ENCODE measurements at places on chromosomes 3 and 15. TPM values are rescaled to one million over a fixed set of nuclear protein-coding genes. Genes with fewer than 3 reads are reported as not detected.

- no peak for DNase-seq
These were observed 8.7 kb downstream of the CD86 start for GRCh38 chr3:122063908-122064307.

DNA sequence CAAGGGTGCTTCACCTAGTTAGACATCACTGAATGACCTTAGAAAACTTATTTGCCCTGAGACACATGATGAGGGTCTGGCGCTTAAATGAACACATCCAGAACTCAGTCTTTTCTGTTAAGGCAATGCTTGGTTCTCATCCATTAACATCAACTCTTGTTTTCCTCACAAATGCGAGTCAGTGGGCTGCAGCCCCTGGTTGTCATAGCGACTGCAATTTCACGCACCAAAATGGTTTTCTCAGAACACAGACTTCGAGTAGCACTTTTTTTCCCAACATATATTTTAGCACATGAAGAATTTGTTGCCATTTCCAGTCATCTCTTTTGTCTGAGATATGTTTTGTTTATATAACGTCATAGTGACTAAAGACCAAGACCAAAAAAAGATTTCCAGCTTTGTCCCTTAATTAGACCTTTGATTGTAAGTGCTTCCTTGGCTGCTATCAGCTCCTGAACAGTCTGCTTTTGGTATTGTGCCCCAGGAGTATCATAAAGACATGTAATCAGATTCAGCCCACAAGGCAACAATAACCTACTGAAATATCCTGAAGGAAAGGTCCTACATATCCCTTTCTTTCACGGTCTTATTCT is 68.5 kb downstream of the GPR176 start:
- DNase-seq, result no peak

KPNA1 gene
- total RNA-seq, result 60.6 TPM

GRCh38 chr3:129063841-129064482 is 3.4 kb downstream of the GP9 start:
- no peak for DNase-seq

GRCh38 chr3:186221760-186222378 is 113.0 kb upstream of the ETV5 start:
- no peak for DNase-seq

DNA sequence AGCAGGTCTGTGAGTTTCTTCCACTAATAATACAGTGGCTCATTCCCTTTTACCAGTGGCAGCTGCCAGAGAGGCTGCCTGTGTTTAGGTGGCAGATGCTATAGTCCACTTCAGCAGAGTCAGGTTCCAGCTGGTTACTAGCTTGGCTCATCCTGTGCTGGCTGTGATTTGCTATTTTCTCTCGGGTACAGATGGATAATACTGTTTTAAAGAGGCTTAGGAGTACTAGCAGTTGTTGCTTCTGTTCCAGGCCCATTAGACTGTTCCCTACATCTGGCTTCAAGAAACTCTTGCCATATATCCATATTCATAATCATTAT is 41.0 kb downstream of the ZNF609 start:
- DNase-seq, result no peak
